ENCODE measurements at places on chromosomes 6 and 20.

DNA sequence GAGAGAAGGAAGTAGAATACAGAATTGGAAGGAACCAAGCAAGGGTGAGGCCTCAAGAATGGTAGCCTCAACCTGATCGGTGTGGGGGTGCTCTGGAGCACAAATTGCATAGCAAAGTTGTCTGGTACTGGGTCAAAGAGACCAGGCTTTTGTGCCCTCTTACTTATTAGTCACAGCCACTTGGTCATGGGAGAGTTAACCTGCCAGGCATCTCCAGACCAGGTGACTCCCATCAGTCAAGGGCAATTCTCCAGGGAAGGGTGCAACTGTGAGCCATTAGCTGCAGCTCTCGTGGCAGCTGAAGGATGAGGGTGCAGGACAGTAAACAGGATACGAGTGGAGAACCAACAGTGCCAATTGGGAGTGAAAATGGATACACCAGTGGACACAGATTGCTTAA, 47.7 kb upstream of the PLCB4 start:
- DNase-seq = no peak

- no peak for DNase-seq
These were observed 176.6 kb upstream of the FERMT1 start for GRCh38 chr20:6299456-6299855.

DNA sequence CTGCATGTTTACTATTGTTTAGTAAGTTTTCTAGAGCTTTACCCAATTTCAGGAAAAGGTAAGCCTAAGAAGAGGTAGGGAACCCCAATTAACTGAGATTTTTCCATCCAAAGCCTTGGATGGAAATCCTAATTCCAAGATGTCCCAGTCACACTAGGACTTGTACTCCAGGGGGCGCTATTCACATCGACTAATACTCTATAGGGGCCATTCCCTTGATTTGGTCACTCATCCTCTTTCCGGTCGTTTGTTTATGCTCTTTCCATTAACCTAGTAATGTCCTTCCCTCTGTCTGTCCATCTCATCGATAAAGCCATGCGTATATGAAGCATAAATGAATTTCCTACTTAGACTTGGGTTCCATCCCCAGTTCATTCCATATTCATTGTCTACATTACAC, 80.8 kb upstream of the FUCA2 start:
- no peak for DNase-seq

- DNase-seq = no peak
These were observed 20.4 kb upstream of the METTL24 start for GRCh38 chr6:110378552-110378951.

- DNase-seq = no peak
These were observed 51.0 kb upstream of the TCF21 start for GRCh38 chr6:133837801-133838349.

Measured in hepatic stellate cell (primary cell).